ENCODE measurements at places on chromosomes 5 and 9. TPM values are rescaled to one million over a fixed set of nuclear protein-coding genes. Genes with fewer than 3 reads are reported as not detected.

DNA sequence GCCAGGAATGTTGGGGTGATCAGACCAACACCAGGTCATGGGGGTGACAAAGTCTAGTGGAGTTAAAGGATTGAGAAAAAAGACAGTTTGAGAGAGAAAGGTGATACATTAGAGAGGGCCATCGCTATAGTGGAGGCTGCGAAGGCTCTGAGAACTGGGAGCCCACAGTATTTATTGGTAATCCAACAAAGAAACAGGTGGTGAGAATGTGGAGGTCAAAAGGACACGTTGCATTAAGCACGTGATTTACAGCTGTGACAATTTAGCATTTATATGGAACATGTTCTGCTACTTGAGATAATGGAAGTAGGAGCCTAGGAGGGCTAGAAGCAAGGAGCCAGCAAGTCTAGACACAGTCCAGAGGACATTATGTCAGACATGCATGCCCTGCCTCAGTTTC, 2086.5 kb upstream of the C9orf72 start:
- DNase-seq = no peak

Gene MORN5
- total RNA-seq = not detected

DNA sequence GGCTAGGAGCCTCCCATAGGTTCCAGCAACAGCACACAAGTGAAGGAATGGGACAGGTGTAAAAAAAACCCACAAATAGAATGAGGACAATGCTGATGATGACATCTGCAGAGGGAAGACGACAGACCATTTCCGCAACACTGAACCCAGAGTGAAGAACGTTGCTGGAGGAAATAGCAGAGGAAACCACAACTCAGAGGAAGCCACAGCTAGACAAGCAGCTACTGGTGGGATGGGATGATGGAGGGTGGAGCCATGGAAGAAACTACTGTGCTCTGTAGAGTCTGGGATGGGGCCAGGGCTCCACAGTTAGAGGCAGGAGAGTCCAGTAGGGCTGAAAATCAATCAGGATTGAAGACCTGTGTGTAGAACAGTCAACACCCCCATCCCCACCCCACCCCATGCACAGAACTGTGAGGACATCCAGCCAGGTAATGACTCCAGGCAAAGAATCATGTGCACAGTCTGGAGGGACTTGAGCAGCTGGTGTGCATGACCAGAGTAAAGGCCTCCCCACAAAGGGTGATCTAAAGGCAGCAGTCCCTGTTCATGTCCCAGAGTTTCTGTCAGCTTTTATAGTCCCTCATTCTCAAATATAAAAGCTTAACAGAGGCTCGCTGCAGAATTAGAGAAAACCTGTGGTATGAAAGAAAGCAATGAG, 65.2 kb upstream of the SPIN1 start:
- peak; percentile 68 for DNase-seq

DNA sequence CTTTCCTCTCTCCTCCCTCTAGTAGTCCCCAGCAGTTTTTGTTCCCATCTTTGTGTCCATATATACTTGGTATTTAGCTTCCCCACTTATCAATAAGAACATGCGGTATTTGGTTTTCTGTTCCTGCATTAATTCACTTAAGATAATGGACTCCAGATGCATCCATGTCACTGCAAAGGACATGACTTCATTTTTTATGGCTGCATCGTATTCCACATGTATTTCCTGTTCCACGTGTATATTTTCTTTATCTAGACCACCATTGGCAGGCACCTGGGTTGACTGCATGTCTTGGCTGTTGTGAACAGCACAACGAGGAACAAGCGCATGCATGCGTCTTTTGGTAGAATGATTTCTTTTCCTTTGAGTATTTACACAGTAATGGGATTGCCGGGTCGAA, 6.2 kb downstream of the ZNF79 start:
- DNase-seq = no peak

DNA sequence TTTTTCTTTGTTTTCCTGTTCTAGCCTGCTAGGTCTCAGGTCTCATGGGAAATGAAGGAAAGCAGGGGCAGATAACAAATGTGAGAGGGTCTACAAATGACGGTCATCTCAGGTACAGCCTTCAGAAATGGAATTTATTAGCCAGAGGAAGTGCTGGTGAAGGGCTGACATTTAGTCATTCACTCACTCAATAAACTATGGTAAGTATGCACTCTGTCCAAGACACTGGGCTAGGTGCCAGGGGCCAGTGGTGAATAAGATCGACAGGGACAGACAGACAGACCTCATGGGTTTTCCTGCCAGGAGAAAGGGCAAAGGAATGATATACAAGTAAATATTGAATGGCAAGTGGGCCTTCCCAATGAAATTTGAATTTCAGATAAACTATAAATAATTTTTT, 6.3 kb downstream of the PDE6A start:
- DNase-seq = no peak
